ENCODE measurements at places on chromosomes 3 and 15.
A peak's percentile ranks its signal among the peaks of the same experiment; 100 is the strongest.

GRCh38 chr3:21017115-21017852, 733.7 kb downstream of the ZNF385D start:
- no peak for ATAC-seq

GRCh38 chr3:168608926-168609325, 513.2 kb upstream of the GOLIM4 start:
- no peak for ATAC-seq

- peak; percentile 86 for ATAC-seq
Observed at GRCh38 chr15:84992157-84992944, 10.7 kb downstream of the PDE8A start.

- ATAC-seq: no peak
Observed at GRCh38 chr3:59486520-59486919, 436.7 kb upstream of the CFAP20DC start.

- peak; percentile 65 for ATAC-seq
Observed at GRCh38 chr3:8524656-8525399, 23.2 kb downstream of the LMCD1 start.

DNA sequence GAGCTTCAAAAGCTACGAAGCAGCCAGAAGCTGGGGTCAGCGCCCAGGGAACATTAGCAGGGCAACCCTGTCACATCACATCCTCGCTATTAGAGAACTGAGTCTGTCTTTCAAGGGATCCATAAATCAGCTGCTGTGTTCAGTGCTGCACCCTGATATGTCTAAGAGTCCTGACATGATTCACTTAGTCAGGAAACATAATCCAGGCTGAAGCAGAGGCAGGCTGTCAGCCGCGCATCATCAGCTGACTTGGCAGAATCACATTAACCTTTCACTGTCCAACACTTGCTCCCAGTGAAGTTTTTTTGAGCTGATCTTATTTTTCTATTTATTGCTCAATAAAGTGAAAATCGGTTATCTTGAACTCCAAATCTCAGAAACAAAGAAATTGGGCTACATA, 23.5 kb downstream of the MYH15 start:
- no peak for ATAC-seq

GRCh38 chr15:23647421-23648370, at the start of gene MAGEL2:
Gene MAGEL2, minus strand, starts transcription at chr15:23647867. Its CDS starts 125 bp downstream, at chr15:23647742.
- no peak for ATAC-seq

DNA sequence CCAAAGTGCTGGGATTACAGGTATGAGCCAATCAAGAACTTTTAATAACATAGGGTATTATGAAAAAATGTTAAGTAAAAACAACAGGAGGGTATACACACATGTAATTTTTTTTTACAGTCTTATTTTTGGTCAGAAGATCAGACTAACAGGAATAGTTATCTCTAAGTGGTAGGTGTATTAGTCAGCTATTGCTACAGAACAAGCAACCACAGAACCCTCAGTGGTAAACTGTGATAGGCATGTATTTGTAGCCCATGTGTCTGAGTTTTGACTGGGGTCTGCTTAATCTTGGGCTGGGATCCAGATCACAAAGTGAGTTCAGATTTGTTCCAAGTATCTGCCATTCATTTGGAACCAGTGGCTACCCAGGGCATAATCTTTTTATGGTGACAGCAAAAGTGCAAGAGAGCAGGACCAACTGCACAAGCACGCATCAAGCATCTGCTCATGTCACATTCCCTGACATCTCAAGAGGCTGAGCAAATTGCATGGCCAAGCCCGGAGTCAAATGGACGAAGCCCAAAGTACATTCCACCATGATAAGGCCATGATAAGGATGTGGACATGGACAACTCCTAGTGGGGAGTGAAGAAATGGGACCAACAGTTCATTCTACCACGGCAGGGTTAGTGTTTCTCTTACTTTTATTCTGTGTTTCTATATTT, 3.0 kb upstream of the IL5RA start:
- no peak for ATAC-seq

DNA sequence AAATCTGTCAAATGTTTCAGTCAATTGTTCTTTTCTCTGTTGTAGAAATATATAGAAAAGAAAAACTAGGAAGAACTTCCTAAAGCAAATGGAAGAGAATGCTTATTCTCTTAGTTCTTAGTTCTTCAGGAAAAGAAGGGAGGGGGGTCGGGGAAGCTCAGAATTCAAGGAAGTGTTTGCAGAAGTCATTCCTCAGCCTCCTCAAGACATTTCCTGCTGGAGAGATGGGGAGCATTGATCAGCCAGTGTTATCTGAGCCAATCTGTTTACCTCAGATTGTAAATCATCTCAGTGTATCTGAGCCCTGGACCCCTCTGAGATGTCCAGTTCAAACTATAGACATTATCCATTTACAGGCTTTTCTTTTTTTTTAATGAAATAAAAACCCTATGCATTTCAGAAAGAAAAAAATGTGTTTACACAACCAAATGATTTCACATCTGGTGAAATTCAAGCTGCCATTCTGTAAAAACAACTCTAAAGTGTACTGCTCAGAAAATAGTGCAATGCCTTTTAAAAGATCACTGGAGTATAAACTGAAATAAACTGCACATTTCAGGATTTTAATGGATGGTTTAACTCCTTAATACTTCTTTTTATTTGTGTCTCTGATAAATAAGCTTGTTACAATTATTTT, 460.7 kb downstream of the ROBO1 start:
- ATAC-seq: no peak

DNA sequence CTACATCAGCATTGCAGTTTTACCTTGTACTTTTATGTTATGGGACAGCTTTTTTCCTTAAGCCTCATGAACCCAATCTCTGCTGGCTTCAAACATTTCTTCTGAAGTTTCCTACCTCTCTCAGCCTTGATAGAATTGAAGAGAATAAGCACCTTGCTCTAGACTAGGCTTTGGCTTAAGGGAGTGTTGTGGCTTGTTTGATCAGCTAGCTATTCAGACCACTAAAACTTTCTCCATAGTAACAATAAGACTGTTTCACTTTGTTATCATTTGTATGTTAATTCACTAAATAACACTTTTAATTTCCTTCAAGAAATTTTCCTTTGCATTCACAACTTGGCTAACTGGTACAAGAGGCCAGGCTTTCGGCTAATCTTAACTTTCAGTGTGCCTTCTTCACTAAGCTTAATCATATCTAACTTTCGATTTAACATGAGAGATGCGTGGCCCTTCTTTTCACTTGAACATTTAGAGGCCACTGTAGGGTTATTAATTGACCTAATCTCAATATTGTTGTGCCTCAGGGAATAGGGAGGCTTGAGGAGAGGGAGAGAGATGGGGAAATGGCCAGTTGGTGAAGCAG, 8.1 kb upstream of the TIGIT start:
- peak; percentile 74 for ATAC-seq

DNA sequence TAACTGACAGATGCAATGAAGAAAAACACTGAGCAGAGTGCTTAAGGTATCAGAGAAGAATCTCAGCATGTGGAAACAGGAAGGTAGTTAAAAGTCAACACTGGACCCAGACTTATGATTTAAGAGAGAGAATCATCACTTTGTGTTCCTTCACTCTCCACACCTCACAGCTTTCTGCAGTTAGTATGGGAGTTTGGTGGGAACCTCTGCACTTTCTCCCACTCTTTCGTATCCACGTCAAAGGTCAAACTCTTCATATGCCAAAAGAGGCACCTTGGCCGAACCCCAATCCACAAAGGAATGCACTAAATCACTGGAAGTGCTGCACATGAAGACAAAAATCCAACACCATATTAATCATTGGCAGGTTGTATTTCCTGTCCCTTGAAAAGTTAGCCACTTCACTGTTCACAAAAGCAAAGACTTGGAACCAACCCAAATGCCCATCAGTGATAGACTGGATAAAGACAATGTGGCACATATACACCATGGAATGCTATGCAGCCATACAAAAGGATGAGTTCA, 361.2 kb downstream of the MAGI1 start:
- ATAC-seq: no peak

DNA sequence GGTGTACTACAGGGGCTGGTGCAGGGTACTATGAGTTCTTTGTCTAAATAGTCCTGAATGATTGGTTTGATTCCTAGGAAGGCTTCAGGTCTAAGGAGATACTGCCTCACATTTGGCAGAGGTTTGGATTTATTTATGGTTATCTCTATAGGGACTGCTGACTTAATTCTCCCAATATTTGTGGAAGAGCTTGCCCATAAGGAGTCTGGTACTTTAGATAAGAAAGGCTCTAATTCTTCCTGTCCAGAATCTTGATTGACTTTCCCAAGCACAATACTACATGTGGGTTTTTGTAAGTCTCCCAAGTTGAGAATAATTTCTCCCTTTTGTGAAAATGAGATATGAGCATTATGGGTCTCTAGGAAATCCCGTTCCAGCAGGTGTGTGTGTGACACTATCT, 36.7 kb upstream of the AP4E1 start:
- no peak for ATAC-seq

GRCh38 chr15:68984586-68984985, 29.9 kb upstream of the NOX5 start:
- no peak for ATAC-seq

DNA sequence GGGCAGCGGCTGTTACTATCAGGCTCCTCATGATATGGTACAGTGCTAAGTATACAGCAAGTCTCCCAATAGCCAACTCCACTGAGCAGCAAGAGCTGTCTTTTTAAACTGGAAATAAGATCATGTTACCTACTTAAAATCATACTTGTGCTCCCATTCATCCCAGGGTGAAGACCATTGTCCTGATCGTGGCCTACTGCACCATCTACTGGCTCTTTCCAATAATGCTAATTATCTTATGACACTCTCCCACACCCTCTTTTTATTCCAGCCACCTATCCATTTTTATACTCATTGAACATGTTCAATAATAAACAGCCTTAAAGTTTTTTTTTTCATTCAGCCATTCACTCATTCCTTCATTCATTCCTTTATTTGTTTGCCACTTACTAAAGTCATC, 117.7 kb downstream of the GBE1 start:
- no peak for ATAC-seq

DNA sequence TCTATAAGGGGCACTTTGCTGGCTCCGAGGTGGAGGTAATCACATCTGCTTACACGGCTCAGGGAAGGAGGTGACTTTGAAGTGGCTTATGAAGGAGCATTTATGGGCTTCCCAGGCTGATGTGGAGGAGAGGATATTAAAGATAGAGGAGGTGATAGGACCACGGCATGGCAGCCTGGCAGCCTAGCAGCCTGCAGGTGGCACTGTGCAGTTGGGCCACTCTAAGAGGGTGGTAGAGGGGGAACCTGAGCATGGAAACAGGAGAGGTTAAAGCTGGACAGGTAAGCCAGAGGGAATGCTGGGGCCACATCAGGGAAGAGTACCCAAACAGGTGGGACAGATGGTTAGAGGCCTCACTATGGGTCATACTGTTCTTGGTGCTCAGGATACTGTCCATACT, 375.0 kb downstream of the WDR72 start:
- no peak for ATAC-seq

- no peak for ATAC-seq
Observed at GRCh38 chr15:44081026-44082013, 113.8 kb downstream of the FRMD5 start.

GRCh38 chr15:92934716-92935115, 34.6 kb downstream of the CHD2 start:
- ATAC-seq: no peak

GRCh38 chr15:82810890-82811426, 1.5 kb downstream of the WHAMM start:
- peak; percentile 9 for ATAC-seq

GRCh38 chr3:188950832-188951489, 220.8 kb upstream of the TPRG1 start:
- ATAC-seq: peak; percentile 90

All from activated CD4-positive, CD25-positive, alpha-beta regulatory T cell treated with anti-CD3 and anti-CD28 coated beads, Interleukin-2, amount 50 U/mL, for 24 hours (primary cell).